NCI-H446 treated with DMSO at 0.1 percent for 48 hours (cell line): ENCODE measurements at places on chromosomes 3 and 15.
A peak's percentile ranks its signal among the peaks of the same experiment; 100 is the strongest.

GRCh38 chr3:24365168-24365567 lies 129.5 kb downstream of the THRB start:
- peak; percentile 52 for DNase-seq

- DNase-seq: no peak
Measured at GRCh38 chr15:30650012-30650929, 24.3 kb downstream of the ARHGAP11B start.

DNA sequence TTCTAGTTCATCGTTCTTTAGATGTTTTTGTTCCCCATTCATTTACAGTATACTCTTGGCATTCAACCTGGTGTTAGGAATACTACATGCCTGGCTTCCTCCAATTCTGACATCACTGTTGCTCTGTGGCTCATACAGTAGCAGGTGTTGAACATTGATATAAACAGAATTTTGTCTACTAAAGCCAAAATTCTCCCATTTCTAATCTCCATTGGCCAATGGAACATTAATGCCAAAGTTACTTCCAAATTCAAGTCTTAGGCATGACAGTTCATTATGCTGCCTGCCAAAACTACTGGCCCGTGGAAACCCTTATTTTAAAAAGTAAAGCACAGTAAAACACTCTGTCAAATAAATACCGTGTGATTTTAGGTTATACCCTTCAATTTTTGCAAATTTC lies 368.0 kb downstream of the NAALADL2 start:
- peak; percentile 99 for DNase-seq

- DNase-seq: no peak
Measured at GRCh38 chr3:70990723-70991122, 592.8 kb downstream of the FOXP1 start.

DNA sequence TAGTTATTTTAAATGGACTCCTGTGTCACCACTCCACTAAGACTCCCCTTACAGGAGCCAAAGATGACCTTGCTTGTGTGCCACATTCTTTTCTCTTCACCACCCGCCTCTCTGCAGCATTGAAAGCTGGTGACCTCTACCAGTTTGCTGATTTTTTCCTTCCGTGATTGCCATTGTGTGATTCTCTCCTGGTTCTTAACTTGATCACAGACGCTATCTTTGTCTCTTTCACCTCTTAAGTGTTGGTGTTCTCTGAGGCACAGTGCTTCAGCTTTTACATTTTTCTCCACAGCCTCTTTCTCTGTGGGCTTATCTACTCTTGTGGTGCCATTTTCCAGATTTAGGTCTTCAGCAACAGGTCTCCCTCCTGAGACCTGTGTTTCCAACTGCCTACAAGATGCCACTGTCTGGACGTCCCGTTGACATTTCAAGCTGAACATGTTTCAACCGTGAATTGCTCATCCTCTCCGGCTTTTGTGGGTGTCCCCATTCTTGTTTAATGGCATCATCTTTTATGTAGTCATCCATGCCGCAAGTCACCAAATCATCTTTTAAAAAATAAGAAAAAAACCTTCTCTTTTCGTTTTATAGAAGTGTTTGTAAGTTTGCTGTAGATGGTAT lies 26.5 kb downstream of the IQGAP1 start:
- no peak for DNase-seq

- DNase-seq: no peak
Measured at GRCh38 chr3:147518465-147518864, 109.3 kb downstream of the ZIC1 start.

GRCh38 chr3:181212271-181212670 lies 222.7 kb upstream of the DNAJC19 start:
- no peak for DNase-seq

- DNase-seq: no peak
Measured at GRCh38 chr3:54121414-54122323, 683 bp upstream of the CACNA2D3 start.

DNA sequence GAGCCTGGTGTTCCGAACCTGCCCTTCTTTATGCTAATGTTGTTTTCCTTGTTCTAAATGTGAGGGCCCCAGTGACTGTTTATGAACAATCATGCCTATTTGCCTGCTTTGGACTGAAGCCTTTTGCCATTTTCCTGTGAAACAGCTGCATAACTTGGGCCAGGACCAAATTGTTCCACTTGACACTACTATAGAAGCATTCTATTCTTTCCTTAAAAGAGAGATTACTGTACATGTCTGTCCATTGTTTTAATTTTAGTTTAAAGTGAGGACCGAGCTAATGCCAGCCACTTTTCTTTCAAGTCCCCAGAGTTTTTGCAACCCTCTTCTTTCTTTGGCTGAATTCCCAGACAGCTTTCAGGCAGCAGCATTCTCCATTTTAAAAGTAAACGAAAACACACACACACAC lies 980.3 kb downstream of the CADM2 start:
- DNase-seq: no peak

- peak; percentile 5 for DNase-seq
Measured at GRCh38 chr3:33438284-33438668, 1.9 kb downstream of the UBP1 start.

DNA sequence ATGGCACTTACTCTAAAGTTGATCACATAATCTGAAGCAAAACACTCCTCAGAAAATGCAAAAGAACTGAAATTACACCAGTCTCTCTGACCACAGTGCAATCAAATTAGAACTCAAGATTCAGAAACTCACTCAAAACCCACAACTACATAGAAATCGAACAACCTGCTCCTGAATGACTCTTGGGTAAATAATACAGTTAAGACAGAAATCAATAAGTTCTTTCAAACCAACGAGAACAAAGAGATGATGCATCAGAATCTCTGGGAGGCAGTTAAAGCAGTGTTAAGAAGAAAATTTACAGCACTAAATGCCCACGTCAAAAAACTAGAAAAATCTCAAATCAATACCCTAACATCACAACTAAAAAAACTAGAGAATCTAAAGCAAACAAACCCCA lies 227.2 kb downstream of the CTNNB1 start:
- DNase-seq: no peak

DNA sequence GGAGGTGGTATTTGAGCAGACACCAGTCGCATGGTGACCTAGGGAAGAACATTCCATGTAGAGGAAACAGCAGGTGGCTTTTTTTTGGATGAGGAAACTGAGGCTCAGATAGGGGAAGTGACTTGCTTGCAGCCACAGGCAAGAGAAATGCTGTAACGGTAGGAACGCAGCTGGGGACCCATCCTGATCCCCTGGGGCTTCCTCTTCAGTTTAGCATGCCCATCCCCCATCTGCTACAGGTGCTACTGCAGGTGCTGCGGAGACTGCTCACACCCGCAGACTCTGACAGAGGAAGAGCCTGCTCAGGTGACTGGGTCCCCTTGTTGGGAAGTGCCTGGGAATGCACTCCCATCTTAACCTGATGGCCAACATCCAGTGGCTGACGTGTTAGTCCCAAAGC lies 55.4 kb upstream of the SEC13 start:
- DNase-seq: no peak

DNA sequence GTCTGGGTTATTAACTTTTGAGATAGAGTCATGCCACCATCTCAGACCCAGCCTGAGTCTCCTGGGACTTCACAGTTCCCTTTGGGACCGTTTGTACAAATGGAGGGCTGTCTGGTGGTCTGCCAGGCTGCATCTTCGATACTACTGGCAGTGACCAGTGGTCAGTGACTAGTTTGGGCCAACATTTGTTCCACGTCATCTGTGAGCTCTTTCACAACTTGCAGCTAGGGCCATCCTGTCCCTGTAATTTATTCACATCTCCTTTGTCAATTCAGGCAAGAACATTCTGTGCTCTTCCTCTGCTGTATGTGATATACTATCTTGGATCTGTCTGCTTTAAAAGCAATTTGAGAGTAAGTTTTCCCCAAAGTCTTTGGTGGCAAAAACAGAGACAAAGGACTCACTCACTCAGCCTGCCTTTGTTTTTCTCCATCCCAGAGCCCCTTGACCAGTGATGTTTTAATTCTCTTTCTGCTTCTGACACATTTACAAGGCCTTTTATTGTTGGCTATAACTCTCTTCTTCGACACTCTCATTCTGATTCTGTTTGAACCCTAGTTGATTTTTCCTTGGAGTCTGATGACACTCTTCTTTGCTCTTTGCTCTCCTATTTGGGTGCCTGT lies 353.4 kb downstream of the EPHB1 start:
- DNase-seq: no peak

GRCh38 chr3:115146032-115146417 lies 1.1 kb downstream of the ZBTB20 start:
- DNase-seq: peak; percentile 74

- no peak for DNase-seq
Measured at GRCh38 chr3:37032961-37033360, 39.6 kb downstream of the MLH1 start.

DNA sequence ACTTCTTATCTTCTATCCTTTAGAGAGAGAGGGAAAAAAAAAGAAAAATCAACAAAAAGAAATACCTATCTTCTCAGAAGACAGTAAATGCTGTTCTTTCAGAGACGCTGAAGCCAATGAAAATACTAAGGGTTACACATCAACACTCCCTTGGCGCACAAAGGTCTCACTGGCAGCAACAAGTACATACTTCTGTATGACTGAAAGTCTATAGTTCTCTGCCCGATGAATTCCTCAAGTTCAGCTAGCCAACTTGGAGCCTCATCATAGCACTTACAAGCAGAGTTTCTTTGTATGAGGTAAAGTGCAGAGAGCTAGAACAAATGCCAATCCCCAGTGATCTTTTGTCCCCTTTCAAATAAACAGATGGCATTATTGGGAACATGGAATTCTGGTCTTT lies 62.7 kb downstream of the CPNE4 start:
- peak; percentile 55 for DNase-seq

DNA sequence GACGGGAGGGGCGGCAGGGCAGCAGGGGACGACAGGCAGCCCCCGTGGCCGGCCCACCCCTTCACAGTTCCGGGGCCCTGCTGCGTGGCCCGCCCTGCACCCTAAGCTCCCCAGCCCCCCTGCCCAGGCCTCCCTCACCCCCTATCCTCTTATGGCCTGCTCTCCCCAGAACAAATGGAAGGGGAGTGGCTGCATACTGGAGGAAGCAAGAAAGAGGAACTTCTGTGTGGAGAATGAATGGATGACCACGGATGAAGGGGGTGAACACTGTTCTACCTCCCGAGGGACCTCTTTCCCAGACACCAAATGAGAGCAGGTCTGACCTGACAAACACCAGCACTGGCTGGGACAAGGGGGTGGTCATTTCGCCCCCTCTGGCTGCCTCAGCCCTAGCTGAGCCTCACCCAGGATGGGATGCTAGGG lies 25.0 kb downstream of the SEC61A1 start:
- no peak for DNase-seq

DNA sequence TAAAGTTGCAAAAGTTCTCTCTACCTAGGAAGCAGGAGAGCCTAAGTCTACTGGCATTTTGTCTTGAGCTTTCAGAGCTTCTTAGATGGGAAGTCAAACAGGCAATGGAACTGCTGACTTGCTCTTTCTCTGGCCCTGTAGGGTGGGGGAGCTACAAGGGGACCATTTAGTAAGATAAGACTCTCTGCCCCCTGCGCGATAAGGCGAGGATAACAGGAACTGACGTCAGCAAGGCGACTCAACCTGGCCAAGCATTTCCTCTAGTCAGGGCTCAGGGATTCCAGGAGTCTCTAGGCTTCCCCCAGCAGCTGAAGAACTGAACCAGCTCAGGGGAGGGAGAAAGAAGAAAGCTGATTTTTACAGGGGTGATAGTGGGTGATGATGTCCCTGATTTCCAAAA lies 5.8 kb downstream of the RARB start:
- DNase-seq: no peak

GRCh38 chr3:105647047-105647446 lies 221.8 kb downstream of the CBLB start:
- DNase-seq: no peak

DNA sequence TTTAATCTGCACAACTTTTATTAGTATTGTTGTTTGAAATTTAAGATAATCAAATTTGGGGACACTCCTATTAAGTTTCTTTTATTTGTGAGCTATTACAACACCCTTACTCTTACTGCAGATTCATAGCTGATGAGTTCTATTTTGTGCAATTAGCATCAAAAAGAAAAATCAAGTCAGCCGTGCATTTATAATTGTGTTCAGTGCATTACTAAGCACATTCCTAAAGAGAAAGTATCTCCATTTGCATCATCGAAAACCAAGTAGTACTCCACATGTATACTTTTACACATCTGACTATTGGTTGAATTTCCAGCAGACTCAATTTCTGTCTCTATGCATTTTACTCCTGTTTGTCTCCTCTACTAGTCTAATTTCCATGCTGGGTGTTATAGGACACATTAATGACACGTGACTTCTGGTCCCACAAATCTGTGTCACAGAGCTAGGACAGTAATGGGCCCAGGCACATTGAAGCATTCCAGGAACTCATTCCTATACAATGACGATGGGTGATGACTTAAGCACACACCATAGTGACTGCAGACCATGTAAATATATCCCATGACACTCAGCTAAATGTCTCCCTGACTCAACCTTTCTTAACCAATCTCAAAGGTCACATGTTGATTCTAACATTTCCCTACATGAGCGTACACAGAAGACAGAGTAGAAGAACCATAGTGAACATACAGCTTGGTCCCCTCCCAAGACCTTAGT lies 477.5 kb downstream of the LPP start:
- DNase-seq: no peak
